ENCODE measurements at places on chromosomes 4 and X. TPM values are rescaled to one million over a fixed set of nuclear protein-coding genes. Genes with fewer than 3 reads are reported as not detected.

DNA sequence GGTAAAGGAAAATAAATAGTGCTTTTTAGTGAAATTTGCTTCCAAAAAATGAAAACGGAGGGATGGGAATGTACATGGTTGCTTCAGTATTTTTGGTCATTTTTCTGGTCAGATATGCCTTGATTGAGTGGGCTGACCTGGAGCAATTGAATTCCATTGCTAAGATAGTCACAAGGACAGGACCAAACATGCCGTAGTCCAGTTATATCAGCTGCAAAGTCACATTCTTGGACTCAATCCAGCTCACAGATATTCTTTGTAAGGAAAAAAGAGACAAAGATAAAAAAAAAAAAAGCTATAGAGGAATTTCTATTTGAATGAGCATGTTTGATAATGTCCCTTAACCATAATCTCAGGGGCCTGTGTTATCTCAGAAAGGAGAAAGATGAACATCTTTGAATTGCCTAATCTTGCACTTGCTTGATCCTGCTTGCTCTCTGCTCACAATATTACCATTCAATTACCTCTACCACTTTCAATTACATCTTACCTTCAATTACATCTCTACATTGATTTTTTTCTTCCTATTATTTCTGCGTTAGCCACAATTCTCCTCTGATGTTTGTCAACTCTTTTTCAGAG is 75.4 kb upstream of the PACRGL start:
- no peak overlapping the region for H3K4me3 ChIP-seq
- no peaks in the 10 kb centered on the region for H3K36me3 ChIP-seq
- no peaks in the 10 kb centered on the region for H3K27me3 ChIP-seq
- H3K4me1 ChIP-seq: no peaks in the 10 kb centered on the region
- peak; percentile 35 for DNase-seq

DNA sequence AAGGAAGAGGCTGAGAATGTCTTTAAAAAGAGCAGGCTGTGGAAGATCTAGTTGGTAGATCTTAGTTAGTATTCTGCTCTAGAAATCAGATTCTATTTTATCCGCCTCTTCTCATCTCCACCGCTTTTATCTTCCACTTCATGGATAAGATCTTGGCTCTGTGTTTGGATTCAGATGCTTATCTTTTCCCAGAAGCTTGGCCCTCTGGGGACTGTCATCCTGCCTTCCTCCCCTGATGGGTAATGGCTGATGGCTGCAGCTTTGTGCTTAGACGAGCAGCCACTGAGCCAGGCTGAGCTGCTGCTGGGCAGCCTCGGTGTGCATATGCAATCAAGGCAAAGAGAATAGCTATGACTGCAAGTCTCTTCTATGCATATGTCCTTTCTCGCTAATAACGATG is 23.5 kb downstream of the TRIML1 start:
- no peak overlapping the region for H3K27ac ChIP-seq
- no peaks in the 10 kb centered on the region for H3K36me3 ChIP-seq
- H3K4me3 ChIP-seq: no peak overlapping the region
- no peaks in the 10 kb centered on the region for H3K27me3 ChIP-seq

DNA sequence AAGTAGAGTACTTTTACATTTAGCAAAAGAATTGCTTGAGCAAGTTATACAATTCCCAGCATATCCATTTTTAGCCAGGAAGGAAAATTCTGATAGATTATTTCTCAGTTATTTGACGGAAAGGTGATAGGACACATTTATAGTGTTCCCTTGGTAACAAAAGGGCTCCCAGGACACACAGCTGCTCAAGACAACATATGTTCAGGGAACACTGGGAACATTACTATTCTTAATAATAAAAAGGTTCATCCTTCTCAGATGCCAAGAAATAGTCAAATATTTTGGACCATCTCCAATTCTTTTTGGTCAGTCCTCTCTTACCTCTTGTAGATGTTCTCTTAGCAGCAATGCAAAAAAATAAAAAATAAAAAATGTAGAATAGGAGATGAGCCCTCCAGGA is 66.8 kb upstream of the SMAD1 start:
- H3K27ac ChIP-seq: no peak overlapping the region
- no peak for DNase-seq
- no peaks in the 10 kb centered on the region for H3K27me3 ChIP-seq
- H3K36me3 ChIP-seq: no peaks in the 10 kb centered on the region
- H3K4me3 ChIP-seq: no peak overlapping the region

DNA sequence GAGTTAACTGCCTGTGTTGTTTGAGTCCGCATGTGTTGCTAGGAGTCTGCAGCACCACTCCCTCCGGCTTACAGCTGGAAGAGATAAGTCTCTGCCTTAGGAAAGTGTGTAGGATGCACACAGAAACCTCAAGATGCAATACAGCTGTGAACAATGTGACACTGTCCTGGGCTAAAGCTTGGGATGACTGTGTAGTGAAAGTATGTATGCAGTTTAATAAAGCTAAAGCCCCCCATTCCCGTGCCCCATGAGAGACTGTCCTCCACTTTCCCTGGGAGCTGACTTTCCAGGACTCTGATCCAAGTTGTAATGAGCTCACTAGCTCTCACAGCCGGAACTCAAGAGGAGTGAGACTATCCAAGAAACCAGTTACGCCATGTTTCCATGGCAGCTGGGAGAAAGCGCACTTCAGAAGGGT is 156.6 kb upstream of the FTHL17 start:
- no peaks in the 10 kb centered on the region for H3K36me3 ChIP-seq
- H3K27me3 ChIP-seq: peaks cover 10% of the 10 kb centered on the region
- no peaks in the 10 kb centered on the region for H3K4me1 ChIP-seq
- DNase-seq: peak; percentile 68
- no peak overlapping the region for H3K4me3 ChIP-seq

GRCh38 chr4:109548655-109549054 is 11.4 kb upstream of the MCUB start:
- H3K27ac ChIP-seq: peak overlapping the region; percentile 12
- no peak overlapping the region for H3K4me3 ChIP-seq
- peaks cover 6% of the 10 kb centered on the region for H3K36me3 ChIP-seq
- no peaks in the 10 kb centered on the region for H3K4me1 ChIP-seq

- H3K4me3 ChIP-seq: no peak overlapping the region
- H3K36me3 ChIP-seq: no peaks in the 10 kb centered on the region
- no peaks in the 10 kb centered on the region for H3K4me1 ChIP-seq
- DNase-seq: no peak
- no peaks in the 10 kb centered on the region for H3K27me3 ChIP-seq
These were observed 344.6 kb upstream of the SPOCK3 start for GRCh38 chr4:167578906-167579305.

- no peaks in the 10 kb centered on the region for H3K27me3 ChIP-seq
- no peak overlapping the region for H3K27ac ChIP-seq
- H3K36me3 ChIP-seq: peaks cover 65% of the 10 kb centered on the region
- DNase-seq: no peak
- no peaks in the 10 kb centered on the region for H3K4me1 ChIP-seq
These were observed 108.9 kb downstream of the CDS1 start for GRCh38 chr4:84691800-84692199.

DNA sequence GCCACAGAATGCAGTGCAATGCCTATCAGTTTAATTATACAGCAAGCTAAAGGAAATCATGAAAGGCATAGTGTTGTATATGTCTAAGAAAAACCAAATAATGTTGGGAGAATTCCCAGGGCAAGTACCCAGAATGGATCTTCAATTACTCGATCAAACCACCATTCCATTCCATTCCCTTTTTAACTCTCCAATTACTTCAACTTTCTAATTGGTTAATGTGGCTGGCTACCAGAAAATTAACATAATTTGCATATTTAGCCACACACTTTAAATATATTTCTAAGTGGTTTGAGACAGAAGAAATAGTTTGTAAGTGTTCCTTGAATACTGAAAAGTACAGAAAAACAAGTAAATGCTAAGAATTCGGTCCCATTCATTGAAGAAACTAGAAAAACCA is 111.5 kb upstream of the NAP1L5 start:
- no peak overlapping the region for H3K4me3 ChIP-seq
- no peaks in the 10 kb centered on the region for H3K27me3 ChIP-seq
- peaks cover 22% of the 10 kb centered on the region for H3K4me1 ChIP-seq

- DNase-seq: no peak
- H3K4me1 ChIP-seq: no peaks in the 10 kb centered on the region
- no peaks in the 10 kb centered on the region for H3K36me3 ChIP-seq
- no peak overlapping the region for H3K27ac ChIP-seq
These were observed 92.4 kb upstream of the SORBS2 start for GRCh38 chr4:185904381-185904780.

DNA sequence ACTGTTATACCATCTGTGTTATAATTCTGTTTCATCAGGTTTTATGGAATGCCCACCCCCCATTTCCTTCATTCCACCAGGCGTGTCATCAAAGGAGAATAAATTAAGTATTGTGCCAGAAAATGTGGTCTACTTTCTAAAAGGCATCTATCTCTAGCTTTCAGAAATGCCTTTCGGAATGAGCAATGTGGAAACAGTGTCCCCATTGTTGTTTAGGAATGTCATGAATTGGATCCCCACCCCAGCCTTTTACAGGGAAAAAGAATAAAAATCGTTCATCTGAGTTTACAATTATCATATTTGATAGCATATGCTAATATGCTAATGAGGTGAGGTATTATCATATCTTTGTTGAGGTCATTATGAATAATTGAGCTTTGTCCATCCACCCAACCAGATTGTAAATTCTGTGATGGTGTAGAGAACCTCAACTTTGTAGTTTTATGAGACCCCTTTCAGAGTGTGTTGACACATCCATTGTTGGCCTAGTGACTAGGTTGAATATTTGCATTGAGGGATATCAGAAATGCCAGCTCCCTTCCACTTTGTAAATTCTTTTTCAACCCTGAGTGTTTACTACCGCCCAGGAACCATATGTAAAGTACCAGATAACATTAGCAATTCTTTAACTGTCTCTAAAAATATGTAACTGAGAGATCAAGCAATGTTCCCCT is 56.2 kb upstream of the CCDC160 start:
- H3K36me3 ChIP-seq: no peaks in the 10 kb centered on the region
- H3K27ac ChIP-seq: no peak overlapping the region
- H3K4me3 ChIP-seq: no peak overlapping the region

DNA sequence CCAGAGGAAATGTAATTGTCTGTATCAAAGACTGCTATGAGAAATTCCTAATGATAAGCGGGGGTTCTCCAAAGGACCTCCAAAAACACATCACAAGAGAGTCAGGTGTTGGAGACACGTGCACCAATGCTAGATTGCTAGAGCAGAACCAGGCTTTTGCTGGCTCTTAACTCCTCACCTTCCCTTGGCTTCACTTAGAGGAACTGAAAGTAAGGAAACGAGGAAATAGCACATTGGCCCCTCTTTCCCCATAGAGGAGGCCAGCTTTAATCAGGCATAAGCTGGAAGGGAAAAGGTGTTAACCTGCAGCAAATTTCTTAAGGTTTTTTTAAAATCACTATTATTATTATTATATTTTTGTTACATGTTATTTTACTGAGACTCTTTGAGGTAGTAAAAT is 13.6 kb downstream of the OTC start:
- no peaks in the 10 kb centered on the region for H3K4me1 ChIP-seq
- peaks cover 5% of the 10 kb centered on the region for H3K27me3 ChIP-seq
- H3K4me3 ChIP-seq: no peak overlapping the region

DNA sequence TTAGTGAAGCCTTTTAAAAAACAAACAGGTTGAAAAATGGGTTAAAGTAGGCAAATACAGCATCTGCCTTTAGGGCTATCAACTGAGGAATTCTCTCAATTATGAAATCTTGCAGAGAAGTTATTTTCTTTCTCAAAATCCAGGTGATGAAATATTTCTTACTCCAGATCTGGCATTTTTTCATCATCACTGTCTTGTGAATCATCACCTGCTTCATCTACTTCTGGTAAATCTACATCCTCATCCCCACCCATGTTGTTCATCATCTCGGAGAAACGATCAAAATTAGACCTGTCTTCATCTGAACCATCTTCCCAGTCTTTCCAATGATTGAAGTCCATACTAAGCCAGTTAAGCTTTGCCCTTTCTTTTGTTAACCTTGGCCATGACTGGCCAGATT is 33.3 kb upstream of the HPF1 start:
- H3K27me3 ChIP-seq: peaks cover 26% of the 10 kb centered on the region
- H3K27ac ChIP-seq: no peak overlapping the region
- H3K4me3 ChIP-seq: no peak overlapping the region
- no peaks in the 10 kb centered on the region for H3K4me1 ChIP-seq
- DNase-seq: no peak

- DNase-seq: no peak
- no peaks in the 10 kb centered on the region for H3K4me1 ChIP-seq
- H3K4me3 ChIP-seq: no peak overlapping the region
- no peaks in the 10 kb centered on the region for H3K36me3 ChIP-seq
- H3K27me3 ChIP-seq: peaks cover 5% of the 10 kb centered on the region
- peak overlapping the region; percentile 9 for H3K27ac ChIP-seq
These were observed 40.9 kb downstream of the IL1RAPL1 start for GRCh38 chrX:28628120-28628519.

- no peak overlapping the region for H3K27ac ChIP-seq
- no peaks in the 10 kb centered on the region for H3K27me3 ChIP-seq
- H3K4me3 ChIP-seq: no peak overlapping the region
- no peaks in the 10 kb centered on the region for H3K4me1 ChIP-seq
- no peak for DNase-seq
These were observed 32.7 kb downstream of the BST1 start for GRCh38 chr4:15735536-15735935.

- no peaks in the 10 kb centered on the region for H3K27me3 ChIP-seq
- no peaks in the 10 kb centered on the region for H3K4me1 ChIP-seq
- no peak overlapping the region for H3K4me3 ChIP-seq
- DNase-seq: no peak
- H3K36me3 ChIP-seq: no peaks in the 10 kb centered on the region
These were observed 20.9 kb downstream of the APOOL start for GRCh38 chrX:85024562-85024961.

DNA sequence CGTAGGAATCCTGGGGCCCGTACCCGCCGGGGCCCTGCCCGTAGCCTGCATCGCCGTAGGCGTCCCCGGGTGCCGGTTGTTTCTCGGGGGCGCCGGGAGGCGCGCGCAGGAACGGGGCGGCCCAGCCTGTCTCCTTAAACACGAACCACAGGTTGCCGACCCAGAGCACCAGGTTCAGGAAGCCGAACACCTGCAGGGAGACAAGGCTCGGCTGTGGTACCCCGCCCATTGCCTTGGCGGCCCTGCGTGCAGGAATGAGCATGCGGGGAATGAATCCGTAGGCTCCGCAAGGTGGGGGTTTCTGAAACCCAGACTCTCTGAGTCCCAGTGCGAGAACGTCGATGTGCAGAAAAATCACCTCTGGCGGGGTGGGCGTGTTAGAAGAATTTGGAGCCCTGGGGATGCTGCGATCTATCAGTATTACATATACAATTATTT is 5.4 kb upstream of the PRICKLE3 start:
- DNase-seq: no peak
- no peaks in the 10 kb centered on the region for H3K27me3 ChIP-seq
- H3K4me1 ChIP-seq: no peaks in the 10 kb centered on the region
- H3K4me3 ChIP-seq: peak overlapping the region; percentile 63
- no peaks in the 10 kb centered on the region for H3K36me3 ChIP-seq
- H3K27ac ChIP-seq: peak overlapping the region; percentile 93

- H3K27ac ChIP-seq: no peak overlapping the region
- H3K4me3 ChIP-seq: no peak overlapping the region
- H3K4me1 ChIP-seq: no peaks in the 10 kb centered on the region
- H3K36me3 ChIP-seq: peaks cover 18% of the 10 kb centered on the region
These were observed 5.8 kb downstream of the HMGB2 start for GRCh38 chr4:173328236-173328901.

GRCh38 chr4:27010334-27010940 is 149.8 kb downstream of the STIM2 start:
- peaks cover 20% of the 10 kb centered on the region for H3K4me1 ChIP-seq
- no peaks in the 10 kb centered on the region for H3K27me3 ChIP-seq
- H3K4me3 ChIP-seq: no peak overlapping the region
- no peak overlapping the region for H3K27ac ChIP-seq

GRCh38 chr4:4327652-4328121 is 37.6 kb downstream of the ZBTB49 start:
- DNase-seq: peak; percentile 74
- H3K36me3 ChIP-seq: no peaks in the 10 kb centered on the region
- no peak overlapping the region for H3K27ac ChIP-seq

Gene ARHGAP6
- total RNA-seq: 18.2 TPM

Gene PPM1K
- total RNA-seq: 45.9 TPM

Gene CXCL8
- total RNA-seq: 100 TPM

Gene NPY5R
- 0.26 TPM for total RNA-seq

Gene SPACA5B
- total RNA-seq: not detected

Gene TRAM1L1
- total RNA-seq: 4.8 TPM

Data from lung (tissue), 17 donors.